ENCODE measurements at places on chromosomes 4 and X.

DNA sequence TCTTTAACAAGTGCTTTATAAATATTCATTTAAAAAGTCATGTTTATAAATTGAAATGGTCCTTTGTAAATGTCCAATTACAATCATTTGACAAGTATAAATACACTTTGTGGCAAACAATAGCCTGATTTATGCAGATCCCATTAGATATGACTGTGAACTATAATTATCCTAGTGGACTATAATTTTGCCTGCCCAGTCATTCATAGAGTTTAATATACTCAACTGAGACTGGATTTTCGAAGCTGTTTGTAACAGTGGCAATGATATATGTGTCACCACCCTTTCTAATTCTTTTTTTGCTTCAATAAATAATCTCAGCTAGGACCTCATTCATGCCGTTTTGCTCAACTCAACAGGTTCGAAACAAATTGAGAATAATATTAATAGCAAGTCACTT, 732.0 kb downstream of the PCDH18 start:
- DNase-seq, result no peak

GRCh38 chr4:171542640-171543039, 270.6 kb upstream of the GALNTL6 start:
- no peak for DNase-seq

GRCh38 chr4:5780831-5781480, 70.0 kb downstream of the EVC start:
- DNase-seq, result no peak

DNA sequence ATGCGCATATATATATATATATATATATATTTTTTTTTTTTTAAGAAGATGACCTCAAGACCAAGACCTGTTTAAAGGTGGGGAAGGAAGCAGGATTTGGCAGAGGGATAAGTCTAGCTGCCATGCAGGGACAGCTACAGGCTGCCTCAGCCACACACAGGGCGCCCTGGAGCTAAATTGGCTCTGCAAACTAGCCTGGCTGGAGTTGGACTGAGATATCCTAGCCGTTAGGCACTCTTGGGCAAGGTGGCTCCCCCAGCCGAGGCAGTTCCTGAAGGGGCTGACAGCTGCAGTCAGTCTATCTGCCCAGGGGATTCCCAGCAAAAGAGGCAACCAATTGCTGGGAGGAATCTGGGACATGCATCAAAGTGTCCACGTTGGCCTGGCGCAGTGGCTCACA, 21.9 kb downstream of the TRIML1 start:
- no peak for DNase-seq

- no peak for DNase-seq
Measured at GRCh38 chr4:22031423-22031822, 82.9 kb upstream of the KCNIP4 start.

DNA sequence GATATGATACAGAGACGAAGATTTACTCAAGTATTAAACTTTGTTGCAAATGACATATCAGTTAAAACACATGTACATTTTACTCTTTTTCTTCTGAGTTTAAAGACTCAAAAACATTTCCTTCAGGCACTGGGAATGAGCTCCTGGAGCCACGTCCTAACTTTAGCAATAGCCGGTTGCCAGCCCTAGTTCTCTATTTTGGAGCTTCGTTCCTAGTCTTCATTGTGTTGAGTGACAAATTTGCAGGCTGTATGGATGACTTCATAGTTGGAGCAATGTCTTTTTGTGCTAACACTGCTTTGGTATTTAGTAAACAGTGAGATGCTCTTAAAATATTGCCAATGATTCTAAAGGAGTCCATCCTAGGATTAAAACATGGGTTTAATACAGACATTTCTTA, 190.9 kb downstream of the FAT4 start:
- DNase-seq, result no peak

- DNase-seq, result no peak
Measured at GRCh38 chr4:151628001-151628608, 132.7 kb downstream of the GATB start.

DNA sequence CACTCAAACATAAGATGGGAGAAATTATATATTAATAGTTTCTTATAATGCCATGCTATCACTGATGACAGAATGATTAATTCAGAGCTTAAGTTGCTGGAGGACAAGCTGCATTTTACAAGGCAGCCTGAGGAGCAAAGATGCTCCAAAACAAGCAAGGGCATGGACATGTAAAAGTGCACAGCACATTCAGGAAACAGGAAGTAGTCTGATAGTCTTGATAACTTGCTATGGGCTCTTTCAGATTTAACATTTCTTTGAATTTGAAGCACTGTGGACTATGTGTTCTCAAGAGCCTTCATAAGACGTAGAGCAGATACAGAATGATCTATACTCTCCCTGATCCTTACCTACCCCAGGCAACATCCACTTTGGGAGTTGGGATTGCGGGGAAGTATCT, 50.0 kb downstream of the AMMECR1 start:
- no peak for DNase-seq

- no peak for DNase-seq
Measured at GRCh38 chr4:114926583-114926982, 186.8 kb downstream of the NDST4 start.

GRCh38 chrX:101759000-101759399, 99.3 kb upstream of the ARMCX2 start:
- no peak for DNase-seq

GRCh38 chr4:89539374-89539773, 231.8 kb upstream of the GPRIN3 start:
- no peak for DNase-seq

DNA sequence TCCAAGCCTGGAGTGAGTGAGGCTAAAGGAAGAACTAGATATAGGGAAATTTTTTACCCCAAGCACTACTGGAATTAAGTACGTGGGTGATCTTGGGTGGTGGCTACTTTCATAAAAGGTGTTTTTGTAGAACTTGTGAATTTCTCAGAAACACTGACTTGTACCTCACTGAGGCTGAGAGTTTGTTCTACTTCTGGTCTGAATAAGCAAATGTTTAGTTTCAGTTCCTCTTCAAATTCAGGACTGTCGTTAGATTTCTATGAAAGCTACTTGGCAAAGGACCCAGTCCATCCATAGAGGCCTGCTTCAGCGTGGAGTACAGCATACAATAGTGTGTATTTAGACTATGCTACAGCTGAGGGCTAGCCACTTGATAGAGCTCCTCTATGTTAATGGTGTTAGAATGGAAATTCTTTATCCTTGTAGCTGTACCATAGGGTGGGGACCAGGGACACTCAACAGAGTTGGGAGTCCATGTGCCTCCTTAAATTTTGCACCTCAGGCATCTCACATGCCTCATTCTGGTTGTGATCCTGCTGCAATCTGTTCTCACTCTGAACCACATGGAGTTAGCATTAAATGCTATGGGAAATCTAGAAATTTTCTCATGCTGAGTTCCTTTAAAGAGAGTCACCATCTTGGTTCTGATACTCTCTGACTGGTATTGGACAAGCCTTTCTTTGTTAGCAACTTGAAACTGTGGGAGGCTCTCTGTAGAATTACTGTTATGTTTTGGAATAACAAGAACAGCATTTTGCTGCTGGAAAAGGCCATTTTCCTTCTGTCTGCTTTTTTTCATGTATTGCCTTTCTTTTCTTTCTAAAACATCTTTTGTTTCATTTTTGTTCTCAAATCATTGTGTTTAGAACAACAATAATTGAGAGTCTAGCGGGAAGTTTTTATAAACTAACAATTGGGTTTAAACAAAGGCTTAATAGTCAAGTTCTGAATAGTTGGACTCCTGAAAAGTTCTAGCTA, 86.8 kb downstream of the PDGFRA start:
- DNase-seq, result no peak

DNA sequence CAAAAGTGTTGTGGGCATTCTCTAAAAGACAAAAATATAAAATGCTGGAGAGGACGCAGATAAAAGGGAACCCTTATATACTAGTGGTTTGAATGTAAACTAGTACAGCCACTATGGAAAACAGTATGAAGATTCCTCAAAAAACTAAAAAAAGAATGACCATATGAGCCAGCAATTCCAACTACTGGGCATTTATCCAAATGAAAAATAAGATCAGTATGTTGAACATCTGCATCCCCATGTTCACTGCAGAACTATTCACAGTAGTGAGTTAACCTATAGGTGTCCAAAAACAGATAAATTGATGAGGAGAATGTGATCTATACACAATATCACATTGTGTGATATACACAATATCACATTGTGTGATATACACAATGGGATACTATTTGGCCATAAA, 1615.3 kb downstream of the PCDH18 start:
- no peak for DNase-seq

DNA sequence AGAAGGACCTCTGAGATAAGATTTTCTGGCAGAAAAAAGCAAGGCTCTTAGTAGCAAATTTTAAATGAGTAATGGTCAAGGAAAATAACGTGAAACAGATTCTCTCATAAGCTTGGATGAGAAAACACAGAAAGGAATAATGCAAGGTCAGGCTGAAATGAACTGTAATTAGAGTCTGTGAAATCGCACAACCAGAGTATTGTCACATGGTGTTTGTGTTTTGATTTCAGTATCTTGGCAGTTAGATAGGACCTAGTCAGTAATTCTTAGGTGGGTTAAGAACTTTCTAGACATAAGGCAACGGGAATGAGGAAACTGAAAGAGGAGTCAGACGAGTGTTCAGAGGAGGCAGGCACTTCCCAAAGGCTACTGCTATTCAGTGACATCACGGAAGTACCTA, 34.6 kb downstream of the LIMCH1 start:
- no peak for DNase-seq

DNA sequence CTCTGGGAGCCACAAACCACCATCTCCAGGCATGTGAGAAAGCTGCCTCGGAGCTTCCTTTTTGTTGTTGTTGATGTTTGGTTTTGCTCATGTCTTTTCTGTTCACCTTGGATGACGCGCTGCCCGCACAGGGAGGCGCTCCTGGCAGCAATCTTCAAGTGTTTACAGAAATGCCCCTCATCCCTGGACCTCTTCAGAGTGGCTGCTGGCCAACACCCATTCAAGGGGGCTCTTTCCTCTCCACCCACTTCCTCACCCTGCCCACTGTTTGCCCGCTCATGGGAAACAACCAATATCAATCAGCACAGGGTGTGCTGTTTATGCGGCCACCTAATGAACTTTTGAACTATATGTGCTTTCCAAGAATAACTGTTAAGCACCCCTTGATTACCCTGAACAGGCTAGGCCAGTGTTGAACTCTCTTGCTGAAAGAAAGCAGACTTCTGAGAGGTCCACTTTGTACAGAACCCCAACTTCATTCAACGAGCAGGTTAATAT, 355.1 kb upstream of the CLNK start:
- no peak for DNase-seq

GRCh38 chr4:181477591-181477990, 765.6 kb upstream of the TENM3 start:
- DNase-seq, result no peak

GRCh38 chr4:117474987-117475386, 389.6 kb upstream of the TRAM1L1 start:
- DNase-seq, result no peak

- peak; percentile 75 for DNase-seq
Measured at GRCh38 chr4:80202190-80202711, 4.9 kb downstream of the PRDM8 start.

DNA sequence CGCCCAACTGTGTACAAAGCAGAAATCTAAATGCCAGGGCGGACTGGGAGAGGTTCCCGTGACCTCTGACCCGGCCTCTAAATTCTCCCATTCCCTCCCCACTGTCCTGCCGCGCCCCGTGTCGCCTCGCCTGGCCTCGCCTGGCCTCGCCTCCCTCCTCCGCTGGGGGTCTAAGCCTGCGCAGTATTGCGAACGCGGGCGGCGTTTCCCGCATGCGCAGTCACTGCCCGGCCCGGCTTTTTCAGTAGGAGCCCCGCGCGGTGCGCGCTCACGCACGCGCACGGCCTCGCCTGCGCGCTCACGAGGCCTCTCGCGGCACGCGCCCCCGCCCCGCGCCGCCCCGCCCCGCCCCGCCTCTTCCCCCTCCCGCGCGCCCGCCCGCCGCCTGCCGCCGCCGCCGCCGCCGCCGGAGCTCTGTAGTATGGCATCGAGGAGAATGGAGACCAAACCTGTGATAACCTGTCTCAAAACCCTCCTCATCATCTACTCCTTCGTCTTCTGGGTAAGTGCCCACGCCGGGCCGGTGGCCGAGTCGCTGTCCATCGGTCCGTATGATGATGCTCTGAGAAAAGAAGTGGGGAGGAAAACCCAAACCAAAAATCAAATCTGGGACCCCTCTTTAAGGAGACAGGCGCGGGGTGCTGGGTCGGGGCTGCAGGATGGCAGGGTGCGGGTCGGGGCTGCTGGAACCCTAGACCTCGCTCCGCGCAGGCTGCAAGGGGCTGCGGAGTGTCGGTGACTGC, at the start of gene TSPAN7:
TSPAN7 (plus strand) TSS at position 417 of the 743 bp plus-strand sequence; CDS start at position 422, 5 bp downstream.
- peak; percentile 79 for DNase-seq

DNA sequence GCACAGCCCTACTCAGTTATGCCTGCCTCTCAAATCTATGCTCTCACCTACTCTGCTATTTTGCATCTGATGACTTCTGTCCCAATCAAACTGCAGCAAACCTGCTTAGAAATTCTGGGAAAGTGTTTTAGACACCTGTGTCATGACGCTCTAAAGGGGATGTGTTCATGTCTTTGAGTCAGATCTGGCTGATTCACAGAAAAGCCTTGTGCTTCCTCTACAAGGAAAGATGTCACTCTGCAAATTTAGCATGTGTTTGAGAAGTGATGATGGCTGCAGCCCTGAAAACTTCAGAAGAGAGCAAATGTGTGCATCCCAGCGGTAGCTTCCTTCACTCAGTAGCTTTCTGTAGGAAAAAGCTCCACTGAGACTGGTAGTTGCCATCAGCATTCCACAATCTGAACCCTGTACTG, 235.4 kb downstream of the MGST2 start:
- no peak for DNase-seq

DNA sequence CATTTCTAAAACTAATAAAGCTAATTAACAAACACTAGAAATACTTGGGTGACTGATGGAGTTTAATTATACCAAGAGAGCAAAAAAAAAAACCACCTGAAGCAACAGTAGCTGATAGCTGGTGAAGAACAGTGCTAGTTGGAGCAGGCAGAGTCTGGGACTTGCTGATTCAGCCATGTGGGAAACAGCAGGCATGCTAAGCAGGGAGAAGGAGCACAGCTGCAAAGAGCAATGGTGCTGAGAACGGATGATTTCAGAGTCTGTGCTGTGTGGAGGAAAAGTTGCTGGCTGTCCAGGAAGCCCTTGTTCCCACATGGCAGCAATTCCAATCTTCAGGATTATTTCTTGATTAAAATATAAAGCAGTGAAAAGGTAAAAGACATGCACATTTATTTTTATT, 68.8 kb downstream of the NPY1R start:
- no peak for DNase-seq

GRCh38 chr4:8260656-8261111, 8.9 kb upstream of the HTRA3 start:
- DNase-seq, result no peak

- DNase-seq, result no peak
Measured at GRCh38 chr4:142230991-142231390, 594.6 kb downstream of the IL15 start.

- no peak for DNase-seq
Measured at GRCh38 chrX:106731590-106731989, 5.1 kb downstream of the RNF128 start.

- DNase-seq, result no peak
Measured at GRCh38 chr4:81684352-81684751, 212.6 kb upstream of the RASGEF1B start.

DNA sequence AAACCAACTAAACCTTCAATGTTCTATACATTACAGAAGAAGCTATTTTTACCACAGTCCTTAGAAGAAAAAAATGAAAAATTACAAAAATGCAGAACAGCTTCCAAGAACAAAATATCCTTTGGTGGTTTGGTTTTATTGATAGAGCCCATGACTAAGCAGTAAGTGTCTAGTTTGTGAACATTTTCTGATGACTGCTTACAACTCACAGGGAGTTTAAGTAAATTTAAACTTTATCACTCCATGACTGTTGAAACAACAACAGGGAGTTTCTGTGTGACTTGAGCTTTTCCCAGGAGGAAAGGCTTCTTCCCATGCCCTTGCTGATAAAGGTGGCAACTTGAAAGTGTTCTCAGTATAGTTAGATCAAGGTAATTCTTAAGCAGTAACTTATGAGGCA, 2.9 kb downstream of the PF4 start:
- DNase-seq, result no peak

All from CD4-positive, alpha-beta T cell treated with Interleukin-15 for 1 hour (primary cell).